ENCODE measurements at places on chromosomes 6 and 20.

DNA sequence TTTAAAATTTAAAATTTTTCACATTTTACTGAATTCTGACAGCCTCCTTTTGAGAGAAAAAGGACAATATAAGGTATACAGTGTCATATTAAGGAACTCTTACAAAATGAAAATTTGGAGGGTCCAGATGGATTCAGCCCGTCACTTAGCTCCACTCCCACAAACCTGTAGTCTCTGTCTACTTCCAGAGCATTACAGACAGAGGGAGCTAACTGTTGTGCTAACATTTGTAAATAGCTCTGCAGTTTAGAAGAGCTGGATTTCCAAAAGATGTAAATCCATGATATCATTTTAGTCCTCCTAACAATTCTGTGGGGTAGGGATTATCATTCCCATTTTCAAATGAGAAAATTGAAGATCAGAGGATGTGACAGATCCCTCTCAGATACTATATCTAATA lies 16.1 kb upstream of the SERINC3 start:
- no peak for DNase-seq

- no peak for DNase-seq
These were observed 41.0 kb downstream of the SLC9A8 start for GRCh38 chr20:49853640-49854039.

DNA sequence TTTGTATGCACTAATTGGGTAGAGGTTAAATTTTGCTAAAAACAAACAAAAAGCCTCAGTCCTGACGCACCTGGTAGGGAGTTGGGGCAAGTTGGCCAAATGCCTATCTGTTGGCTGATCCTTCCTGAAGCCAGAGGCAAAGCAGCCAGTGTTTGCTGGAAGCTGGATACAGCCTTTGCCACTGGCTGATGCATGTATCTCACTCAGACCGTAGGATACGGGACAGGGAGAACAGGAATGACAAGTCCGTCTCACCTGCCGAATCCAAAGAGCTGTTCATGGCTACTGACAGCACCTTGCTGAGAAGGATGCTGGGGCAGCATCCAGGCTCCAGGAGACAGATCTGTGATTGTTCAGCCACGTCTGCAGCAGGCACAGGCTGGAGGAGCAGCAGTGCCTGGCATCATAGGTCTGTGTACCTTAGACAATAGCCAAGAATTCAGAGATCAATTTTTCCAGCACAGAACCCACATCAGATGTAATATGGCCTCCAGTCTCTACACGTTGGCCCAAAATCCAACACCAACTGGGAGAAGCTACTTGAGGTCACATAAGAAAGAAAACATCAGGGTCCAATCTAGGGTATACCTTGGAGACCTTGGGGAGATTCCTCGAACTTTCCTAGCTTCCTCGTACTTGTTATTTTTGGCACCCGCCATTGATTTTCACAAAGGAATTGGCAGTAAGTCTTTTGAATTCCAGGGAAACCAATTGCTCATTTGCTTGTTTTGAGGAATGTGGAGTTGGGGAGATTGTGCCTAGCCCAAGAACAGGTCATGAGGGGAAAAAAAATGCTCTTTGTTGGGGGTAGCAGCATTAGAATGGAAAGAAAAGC lies 108.5 kb upstream of the ARMC2 start:
- DNase-seq, result no peak

- DNase-seq, result no peak
These were observed 16.4 kb downstream of the GMDS start for GRCh38 chr6:2229039-2229438.

GRCh38 chr6:148146717-148147462 lies 195.7 kb upstream of the SASH1 start:
- DNase-seq, result no peak

GRCh38 chr6:345747-346385 lies 45.7 kb upstream of the IRF4 start:
- DNase-seq, result no peak

- DNase-seq, result no peak
These were observed 1090.3 kb downstream of the HACE1 start for GRCh38 chr6:103769431-103769830.

- no peak for DNase-seq
These were observed 9.4 kb upstream of the FANCE start for GRCh38 chr6:35442693-35443092.

DNA sequence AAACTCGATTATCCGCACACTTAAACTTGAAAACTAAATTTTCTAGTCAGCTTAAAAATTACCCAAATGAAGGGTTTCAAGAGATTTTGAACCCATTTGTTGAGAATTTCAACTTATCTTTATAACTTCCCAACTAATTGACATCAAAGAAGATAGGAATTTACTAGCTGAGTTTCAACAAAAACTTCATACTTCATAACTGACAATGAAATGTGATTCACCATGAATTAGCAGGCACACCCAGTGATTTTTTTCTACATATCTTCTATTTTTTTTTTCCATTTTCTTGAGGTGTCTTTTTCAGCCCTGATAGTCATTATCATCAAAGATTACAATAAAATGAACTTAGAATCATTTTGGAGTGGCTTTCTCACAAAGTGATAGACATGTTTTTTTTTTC lies 26.7 kb downstream of the TNFAIP3 start:
- no peak for DNase-seq

DNA sequence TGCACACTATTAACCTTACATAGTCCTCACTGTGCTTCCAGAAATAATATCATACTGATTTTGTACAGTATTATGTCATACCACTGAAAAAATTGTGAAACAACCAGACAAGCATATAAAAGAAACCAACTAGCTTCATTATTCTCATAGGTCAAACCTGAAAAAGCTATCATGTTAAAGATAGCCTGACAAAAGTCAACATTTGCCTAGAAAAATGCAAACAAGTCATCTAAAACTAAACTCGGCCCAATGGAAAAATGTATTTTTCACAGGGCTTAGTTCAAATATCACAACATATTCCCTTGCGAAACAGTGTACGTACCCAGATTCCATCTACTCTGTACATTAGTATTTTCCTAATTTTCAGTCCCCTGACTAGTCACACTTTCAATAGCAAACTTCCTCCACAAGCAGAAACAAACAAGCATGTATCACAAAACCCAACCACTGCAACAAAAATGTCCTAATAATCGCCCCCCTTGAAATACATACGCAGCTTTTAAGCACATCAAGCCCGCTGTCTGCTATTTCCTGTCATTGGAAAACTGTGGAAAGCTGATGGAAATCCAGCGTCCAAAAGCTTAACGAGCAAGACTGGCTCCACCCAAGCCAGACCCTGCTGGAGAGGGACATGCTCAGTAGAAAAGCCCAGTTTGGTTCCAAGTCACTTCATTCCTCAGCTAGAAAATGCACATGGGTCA lies 93.1 kb downstream of the EPB41L2 start:
- no peak for DNase-seq

- DNase-seq, result no peak
These were observed 26.4 kb upstream of the PTGIS start for GRCh38 chr20:49594143-49594930.

- DNase-seq, result no peak
These were observed 26.1 kb upstream of the KCNB1 start for GRCh38 chr20:49508435-49509199.

DNA sequence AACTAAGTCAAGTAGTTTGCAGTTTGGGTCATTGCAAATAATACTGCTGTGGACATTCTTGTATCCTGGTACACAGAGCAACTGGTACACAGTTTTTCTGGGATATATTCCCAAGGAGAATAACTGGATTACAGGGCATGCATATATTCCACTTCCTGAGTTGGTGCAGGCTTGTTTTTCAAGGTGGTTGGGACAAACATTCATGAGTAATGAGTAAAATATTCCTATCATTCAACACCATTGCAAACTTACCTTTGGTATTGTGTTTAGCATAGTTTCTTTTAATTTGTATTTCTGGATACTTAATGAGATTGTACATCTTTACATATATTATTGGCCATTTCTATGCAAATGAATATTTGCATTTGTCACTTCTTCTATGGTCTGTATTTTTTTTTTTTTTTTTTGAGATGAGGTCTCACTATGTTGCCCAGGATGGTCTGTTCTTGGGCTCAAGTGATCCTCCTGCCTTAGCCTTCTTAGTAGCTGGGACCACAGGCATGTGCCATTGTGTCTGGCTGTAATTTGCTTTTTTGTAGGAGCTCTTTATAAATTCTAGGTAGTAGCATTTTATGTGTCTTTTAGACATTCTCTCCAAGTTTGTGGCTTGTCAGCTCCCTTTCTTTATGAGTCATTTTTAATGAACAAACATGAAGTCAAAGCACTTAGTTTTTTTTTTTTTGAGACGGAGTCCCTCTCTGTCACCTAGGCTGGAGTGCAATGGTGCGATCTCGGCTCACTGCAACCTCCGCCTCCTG lies 158.7 kb downstream of the SOX4 start:
- DNase-seq, result no peak

- DNase-seq, result no peak
These were observed 205.0 kb upstream of the PREP start for GRCh38 chr6:105607636-105608621.

DNA sequence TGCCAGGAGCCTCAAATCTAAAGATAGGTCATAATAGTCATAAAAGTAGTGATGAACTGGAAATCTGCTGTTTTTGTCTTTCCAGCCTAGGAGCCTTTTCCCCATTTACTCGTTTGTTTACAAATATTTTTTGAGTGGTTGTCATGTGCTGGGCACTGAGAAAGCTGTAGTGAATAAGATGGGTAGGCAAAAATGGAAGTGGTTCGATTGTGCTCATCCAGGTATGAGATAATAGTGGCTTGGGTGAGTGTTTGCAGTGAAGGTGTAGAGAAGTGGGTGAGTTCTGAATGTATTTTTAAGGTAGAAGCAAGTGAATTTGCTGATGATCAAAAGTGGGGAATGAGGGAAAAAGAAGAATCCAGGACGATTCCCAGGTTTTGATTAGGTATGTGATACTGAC lies 53.0 kb downstream of the CARMIL1 start:
- DNase-seq, result no peak

DNA sequence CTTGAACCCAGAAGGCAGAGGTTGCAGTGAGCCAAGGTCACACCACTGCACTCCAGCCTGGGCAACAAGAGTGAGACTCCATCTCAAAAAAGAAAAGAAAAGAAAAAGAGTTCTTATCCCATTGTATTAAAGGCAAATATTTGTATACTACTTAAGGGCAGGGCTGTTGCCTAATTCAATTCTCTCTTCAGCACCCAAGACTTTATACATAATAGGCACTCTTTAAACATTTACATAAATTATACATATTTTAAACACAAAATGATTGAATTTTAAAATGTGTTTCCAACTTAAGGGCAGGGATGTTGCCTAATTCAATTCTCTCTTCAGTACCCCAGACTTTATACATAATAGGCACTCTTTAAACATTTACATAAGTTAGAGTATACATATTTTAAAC lies 424.3 kb upstream of the ARID1B start:
- no peak for DNase-seq

GRCh38 chr20:56978475-56978874 lies 288.0 kb downstream of the BMP7 start:
- DNase-seq, result no peak

DNA sequence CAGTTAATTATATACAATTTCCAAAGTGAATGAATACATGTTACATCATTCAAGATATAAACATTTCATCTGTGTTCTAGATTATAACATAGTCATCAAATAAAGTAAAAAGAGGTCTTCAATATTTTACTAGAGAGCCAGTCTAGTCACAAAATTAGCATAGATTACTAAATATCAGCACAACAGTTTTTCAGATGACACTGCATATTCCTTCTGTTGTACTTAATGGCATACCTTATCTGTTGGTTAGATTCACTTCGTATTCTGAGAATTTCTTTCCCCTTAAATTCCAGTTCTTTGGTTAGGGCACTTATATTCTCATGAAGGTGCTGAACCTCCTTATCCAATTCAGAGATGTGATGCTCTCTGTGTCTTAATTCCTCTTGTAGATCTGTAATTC lies 39.8 kb upstream of the MCM9 start:
- DNase-seq, result no peak

DNA sequence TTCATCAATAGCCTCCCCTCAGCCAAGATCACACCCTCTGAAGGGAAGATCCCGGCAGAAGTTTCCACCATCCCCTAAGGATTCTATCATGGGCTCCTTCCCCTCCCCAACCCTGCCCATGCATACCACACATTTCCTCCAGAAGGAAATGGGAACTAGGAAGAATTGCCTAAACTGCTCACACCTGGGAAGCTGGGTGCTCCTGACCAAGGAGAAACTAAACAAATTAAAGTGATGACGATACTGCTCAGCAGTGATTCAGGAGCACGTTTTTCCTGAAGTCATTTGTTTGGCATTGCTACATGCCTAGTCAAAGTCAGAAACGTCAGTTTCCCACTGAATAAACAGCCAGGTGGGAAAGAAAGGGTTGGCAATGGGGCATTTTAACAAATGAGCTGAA lies 136.1 kb upstream of the CDYL start:
- no peak for DNase-seq

GRCh38 chr6:20876036-20876435 lies 341.8 kb downstream of the CDKAL1 start:
- no peak for DNase-seq

DNA sequence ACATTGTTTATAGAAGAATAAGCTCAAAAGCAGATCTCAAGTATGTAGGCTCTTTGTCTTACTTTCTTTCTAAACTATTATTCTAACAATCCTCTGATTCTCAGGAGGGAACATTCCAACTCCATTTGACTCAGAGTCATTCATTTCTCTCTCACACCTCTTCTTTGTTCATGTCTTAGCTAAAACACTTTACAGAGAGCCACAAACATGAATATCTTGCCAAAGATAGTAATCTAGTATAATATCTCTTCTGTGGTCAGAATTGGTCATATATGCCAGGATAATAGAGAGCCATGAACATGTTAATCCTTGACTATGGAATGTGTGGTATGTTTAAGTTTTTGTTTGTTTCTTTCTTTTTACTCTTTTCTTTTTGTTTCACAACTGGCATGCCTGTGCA lies 456.0 kb upstream of the PTCHD4 start:
- no peak for DNase-seq

- no peak for DNase-seq
These were observed 71.0 kb downstream of the JPH2 start for GRCh38 chr20:44115762-44116644.

DNA sequence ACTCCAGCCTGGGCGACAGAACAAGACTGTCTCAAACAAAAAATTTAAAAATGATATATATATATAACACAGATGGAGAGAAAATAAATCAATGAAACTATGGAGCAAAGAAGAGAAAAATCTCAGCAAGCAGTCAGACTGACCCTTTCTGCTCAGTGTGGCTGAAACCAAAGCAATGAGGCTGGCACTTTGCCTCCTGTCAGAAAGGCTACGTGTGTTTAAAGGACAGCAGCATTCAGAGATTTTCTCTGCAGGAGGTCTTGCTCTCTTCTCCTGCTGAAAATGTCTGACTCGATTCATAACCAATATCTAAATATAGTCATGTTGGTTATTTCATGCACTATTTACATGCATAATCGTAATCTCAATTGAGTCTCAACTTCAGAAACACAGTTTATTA lies 527.0 kb upstream of the JARID2 start:
- DNase-seq, result no peak

GRCh38 chr6:121856296-121856695 lies 420.9 kb downstream of the GJA1 start:
- DNase-seq, result no peak

GRCh38 chr6:87487555-87487954 lies 14.8 kb downstream of the SLC35A1 start:
- DNase-seq, result no peak
